CD4-positive, alpha-beta T cell treated with Interleukin-17A for 1 hour (primary cell): ENCODE measurements at places on chromosomes 2 and 18.
A peak's percentile ranks its signal among the peaks of the same experiment; 100 is the strongest.

DNA sequence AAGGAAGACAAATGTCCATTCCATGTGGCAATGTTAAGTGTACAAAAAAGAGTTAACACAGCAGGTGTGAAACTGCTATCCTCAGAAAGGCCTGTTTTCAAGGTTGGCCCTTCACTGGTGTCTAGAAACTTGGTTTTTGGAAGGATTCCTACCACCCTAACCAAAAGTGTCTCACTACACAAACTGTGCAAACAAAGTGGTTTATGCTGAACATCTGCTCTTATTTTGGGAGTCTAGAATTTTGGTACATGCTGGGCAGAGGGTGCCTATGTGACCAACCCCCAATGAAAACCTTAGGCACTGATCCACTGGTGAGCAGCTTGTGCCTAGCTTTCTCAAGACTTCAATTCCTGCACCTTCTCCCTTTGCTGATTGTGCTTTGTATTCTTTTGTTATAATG is 14.3 kb downstream of the GFPT1 start:
- DNase-seq: no peak

- DNase-seq: no peak
These were observed 992.7 kb downstream of the TMEM182 start for GRCh38 chr2:103754530-103754929.

- no peak for DNase-seq
These were observed 190.6 kb downstream of the CTIF start for GRCh38 chr18:48729404-48729803.

DNA sequence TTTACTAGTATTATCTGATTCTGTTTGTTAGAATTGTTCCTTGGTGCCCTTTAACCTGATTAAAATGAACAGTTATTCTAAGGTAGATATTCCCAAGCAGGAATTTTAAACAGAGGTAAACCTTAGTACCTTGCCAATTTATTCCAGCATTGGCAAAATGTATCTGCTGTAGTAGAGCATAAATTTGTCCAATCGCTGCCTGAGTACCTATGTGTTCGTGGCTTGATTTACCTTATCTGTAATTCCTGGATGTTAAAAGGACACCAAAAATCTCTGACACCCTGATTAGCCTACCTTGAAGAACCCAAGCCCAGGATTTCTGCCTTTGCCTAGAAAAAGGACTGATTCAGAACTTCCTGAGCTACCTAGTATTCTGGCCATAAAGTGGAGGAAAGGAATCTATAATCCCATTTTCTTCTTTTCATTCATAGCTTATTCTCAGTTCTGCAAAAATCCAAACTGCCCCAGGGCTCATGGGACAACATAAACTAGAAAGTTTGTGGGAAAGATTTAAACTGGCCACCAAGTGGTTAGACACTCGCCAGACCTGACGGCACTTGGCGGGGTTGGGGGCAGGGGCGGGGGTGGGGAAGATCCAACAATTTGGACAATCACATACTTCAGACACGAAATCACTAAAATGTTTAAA is 16.2 kb upstream of the ZCCHC2 start:
- peak; percentile 4 for DNase-seq

GRCh38 chr18:56067214-56067894 is 479.4 kb upstream of the TCF4 start:
- no peak for DNase-seq

DNA sequence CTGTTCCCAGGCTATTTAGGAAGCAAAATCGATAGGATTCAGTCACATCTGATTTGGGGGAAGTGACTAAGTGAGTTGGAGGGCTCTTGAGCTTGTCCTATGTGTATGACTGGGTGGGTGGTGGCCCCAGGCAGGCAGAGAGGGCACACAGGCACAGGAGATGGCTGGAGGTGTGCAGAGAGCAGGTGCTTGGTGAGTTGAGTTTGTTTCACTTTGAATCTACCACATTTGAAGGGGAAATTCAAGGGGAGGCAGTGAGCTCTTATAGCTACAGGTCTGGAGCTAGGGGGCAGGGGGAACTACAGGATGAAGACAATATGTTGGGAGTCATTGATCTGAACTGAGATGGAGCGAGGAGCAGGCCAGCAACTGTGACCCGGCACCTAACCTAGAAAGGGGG is 42.5 kb upstream of the TMEM200C start:
- DNase-seq: no peak
